ENCODE measurements at places on chromosomes 5 and 9.

- DNase-seq: no peak
Observed at GRCh38 chr9:8262625-8263622, 463.3 kb upstream of the DMAC1 start.

DNA sequence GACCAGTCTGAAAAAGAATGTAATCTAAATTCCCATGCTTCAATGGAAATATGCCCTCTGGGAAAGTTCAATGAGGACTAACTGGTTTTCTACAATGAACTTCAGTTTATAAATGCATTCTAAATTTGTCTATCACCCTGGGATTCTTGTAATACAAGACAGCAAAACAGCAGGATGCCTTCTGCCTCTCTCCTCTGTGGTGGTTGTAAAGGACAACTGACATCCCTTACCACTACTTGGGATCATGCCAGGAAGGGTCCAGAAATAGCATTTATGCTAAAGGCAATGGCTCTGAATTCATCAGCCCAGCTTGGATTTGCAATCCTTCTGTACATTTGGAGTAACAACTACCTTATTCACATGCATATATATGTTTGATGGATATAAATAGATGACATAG is 97.3 kb upstream of the ADAMTS16 start:
- no peak for DNase-seq

DNA sequence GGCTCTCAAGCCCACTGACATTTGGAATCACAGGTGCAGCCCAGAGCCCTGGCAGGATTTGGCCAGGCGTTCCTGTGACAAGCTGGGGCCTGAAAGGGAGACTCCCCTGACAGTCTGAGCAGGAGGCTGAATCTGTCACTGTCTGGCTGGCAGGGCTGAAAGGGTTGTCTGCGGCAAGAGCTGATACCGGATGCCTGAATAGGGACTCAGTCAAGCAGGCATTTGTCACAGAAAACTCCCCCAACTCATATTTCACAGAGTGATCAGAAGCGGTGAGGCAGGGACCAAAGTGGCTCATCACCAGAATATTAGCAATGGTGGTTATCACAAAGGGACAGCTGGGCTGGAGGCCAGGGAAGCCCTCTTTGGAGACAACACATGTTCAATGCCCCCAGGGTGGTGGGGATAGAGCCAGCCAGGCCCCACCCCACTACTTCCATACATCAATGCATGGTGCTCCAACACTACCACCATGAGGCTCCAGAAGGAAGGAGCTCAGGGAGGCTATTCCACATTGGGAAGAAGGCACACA is 295.5 kb downstream of the DTWD2 start:
- DNase-seq: no peak

DNA sequence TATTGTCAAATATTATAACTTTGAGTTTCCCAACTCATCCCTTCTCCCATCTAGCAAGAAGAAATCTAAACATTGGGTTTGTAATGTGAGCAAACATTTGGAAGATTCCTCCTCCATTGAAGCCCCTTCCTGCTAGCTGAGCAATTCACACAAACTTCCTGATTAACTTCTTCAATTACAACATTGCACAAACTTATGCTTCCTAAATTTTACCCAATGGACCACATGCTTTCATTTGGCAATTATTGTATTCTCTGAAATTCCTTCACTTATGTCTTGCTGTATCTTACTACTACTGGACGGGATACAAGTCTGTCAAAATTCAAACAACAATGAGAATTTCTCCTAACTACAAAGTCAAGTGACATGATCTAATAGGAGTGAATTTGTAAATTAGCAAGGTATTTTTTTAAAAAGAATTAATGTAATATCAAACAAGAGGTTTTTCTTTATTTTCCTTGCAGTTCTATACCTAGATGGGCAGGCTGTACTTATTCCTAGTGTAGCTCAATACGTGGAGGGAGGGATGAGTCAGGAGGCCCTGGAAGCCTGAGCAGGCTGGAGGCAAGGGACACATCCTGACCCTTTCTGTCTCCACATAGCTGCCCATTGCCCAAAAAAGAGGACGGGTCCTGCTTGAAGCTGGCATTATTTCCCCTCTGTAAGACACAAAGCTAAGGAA is 11.8 kb upstream of the IFNW1 start:
- DNase-seq: no peak

DNA sequence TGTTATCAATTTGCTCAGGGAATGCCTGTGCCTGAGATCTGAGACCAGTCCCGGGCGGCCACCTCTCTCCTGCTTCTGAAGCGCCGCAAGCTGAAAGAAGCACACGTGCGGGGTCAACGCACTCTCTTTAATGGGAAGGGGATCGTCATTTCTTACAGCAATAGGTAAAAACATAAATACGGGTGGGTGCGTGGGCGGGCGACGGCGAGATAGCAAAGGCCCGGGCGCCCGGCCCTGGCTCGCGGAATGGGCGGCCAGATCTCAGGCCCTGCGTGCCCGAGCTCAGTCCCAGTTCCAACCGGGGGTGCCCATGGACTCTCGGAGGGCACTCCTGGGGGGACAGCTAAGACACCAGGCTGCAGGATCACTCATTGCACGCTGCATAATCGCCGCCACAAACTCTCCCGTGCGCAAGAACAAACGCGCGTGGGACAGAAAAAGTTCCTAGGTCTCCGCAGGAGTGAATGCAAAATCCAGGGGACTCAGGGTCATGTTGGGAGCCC is 3.0 kb downstream of the NKX2-5 start:
- no peak for DNase-seq

DNA sequence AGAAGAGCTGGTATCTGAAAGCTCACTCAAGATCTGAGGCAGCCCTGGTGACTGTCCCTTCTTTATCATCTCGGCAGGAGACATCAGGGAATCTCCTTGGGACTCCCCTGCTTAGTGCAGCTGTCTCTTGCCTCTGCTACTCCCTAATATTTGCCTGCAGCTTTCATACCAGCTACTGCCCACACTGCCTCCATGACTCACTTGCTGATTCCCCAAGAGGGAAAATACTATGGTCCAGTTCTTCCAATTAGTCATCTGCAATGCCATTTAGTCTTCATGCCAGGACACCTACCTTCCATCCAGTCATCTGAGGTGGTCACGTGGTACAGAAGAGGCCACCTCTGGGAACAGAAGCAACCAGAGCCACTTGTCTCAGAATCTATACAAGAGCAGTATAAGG is 270.8 kb downstream of the NTRK2 start:
- no peak for DNase-seq

GRCh38 chr5:56356836-56357160 is 123.7 kb upstream of the ANKRD55 start:
- no peak for DNase-seq
